ENCODE measurements at places on chromosomes 7 and 10.

DNA sequence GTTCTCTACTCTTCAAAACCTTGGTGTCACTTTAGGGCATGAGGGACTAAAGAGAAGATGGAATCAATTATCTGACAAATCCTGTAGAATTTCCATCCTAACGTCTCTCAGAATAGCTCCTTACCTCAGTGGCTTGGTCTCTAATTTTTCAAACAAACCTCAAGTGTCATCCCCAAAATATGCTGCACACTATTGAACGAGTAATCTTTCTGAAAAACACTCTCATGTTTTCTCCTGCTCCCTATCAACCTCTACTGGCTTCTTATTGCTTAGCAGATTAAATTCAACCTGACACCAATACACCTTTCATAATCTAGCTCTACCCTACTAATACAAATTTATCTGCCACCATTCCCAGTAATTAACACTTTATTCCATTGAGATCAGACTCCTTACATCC lies 8.5 kb downstream of the CNOT4 start:
- no peak for DNase-seq

- no peak for DNase-seq
Observed at GRCh38 chr10:44245601-44245938, 139.3 kb downstream of the CXCL12 start.

GRCh38 chr7:83118347-83119025 lies 44.2 kb downstream of the PCLO start:
- DNase-seq = no peak

DNA sequence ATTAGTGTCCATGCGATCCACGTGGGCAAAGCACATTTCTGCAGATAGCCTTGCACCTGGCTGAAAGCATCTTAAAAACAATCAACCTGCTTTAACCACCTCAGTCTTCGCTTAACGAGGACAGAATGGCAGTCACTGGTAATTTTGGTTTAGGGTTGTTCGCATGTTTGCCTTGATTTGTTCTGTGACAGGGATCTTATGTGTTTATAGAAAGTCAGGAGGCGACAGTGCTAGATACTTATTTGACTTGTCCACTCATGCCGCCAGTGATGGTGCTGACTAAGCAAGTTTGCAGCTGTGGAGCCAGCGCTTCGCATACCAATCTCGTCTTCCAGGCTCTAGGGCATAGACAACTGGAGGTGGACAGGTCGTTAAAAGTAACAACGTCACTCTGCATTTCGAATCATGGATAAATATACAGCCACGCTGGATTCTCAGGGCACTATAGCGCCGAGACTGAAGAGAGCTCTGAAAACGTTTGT lies 1.2 kb upstream of the TMEM243 start:
- DNase-seq = no peak

All from hippocampal formation (tissue), 2 donors.